Panc1 (cell line): ENCODE measurements at places on chromosomes 7 and 10. TPM values are rescaled to one million over a fixed set of nuclear protein-coding genes. Genes with fewer than 3 reads are reported as not detected.

The ADAM8 gene
- total RNA-seq = 3.7 TPM

The SVOPL gene
- total RNA-seq = not detected

The POMZP3 gene
- total RNA-seq = 21.8 TPM

The CLDN4 gene
- total RNA-seq = 295 TPM

The STEAP4 gene
- 0.10 TPM for total RNA-seq

The OR2A42 gene
- total RNA-seq = not detected

The WEE2 gene
- total RNA-seq = not detected

GRCh38 chr7:132077971-132078685 lies 498.1 kb downstream of the PLXNA4 start:
- no peak for DNase-seq

- DNase-seq = no peak
Observed at GRCh38 chr10:92278996-92279696, 11.7 kb downstream of the CPEB3 start.

DNA sequence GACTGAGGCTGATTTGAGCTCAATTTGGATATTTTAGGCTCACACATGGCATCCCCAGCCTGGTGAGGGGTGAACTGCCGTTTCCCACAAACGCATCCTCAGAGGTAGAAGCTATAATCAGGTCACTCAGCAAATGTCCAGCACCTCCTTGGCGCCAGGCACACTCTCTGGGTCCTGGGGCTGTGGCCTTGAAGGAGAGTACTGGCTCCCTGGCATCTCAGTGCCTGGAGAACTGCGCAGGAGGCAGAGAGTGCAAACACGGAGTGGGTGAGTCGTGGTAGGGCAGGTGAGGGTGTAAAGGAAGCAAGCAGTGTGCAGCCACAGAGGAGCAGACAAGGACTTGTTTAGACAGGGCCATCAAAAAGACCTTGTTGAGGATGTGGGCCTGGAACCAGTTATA lies 224.0 kb upstream of the ZNF32 start:
- no peak for DNase-seq

DNA sequence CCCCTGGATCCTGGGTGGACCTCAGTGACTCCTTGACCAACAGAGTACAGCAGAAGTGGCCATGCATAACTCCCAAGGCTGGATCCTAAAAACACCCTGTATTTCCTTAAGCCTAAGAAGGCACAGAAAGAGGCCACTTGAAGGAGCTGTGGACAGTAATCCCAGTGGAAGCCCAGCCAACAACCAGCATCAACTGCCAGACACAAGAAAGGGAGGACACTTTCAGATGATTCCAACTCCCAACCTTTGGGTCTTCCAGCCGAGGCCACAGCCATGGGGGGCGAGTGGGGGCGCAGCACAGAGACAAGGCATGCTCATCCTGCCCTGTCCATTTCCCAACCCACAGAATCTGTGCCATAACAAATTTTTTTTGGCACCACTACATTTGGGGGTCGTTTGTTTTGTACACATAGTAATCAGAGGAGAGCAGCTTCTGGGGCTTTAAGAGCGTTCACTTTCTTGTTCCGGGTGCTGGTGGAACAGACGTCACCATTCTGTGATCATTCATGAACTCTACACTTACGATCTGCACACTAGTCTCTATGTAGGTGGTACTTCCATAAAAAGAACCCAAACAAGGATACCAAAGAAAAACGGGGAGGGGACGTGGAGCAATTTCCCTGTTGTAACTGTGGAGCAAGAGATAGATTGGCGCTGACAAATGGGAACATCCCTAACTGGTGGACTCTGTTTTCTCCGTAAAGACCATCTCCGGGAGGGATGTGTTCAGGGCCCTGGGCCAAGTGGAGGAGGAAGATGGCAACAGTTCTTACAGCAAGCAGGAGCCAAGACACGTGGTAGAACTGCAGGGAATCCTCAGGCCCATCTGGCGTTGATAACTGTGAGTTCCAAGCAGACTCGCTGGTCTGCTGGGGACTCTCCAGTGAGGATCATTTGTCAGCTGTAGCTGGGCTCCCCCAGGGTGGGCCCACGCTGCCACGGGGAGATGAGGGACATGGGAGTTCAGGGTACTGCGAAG lies 6.0 kb upstream of the SLC29A3 start:
- no peak for DNase-seq

DNA sequence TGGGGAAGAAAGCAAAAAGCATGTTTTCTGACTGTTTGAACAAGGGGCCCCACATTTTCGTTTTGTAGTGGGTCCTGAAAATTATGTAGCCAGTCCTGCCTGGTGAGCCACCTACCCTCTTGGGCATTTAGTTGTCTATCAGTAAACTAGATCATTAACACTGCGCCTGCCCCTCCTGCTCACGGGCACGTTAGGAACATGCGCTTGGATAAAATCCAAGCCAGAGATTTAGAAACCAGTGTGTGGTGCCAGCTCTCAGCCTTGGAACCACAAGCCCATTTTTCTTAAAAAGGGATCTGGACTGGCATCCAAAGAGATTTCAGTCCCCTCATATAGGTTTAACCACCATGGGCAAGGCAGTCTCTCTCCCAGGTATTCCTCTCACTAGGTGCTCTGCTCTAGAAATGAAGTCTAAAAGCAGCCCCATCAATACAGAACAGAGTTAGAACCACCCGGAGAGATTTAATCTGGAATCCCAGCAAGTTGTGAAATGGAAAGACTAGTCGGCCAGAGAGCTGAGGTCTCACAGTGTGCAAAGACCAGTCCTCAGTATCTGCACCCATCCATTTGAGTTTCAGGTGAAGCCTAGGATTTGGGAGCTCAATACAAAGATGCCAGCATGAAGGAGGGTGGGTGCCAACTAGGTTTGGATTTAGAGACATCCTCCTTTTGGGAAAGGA lies 123.9 kb upstream of the TCF7L2 start:
- no peak for DNase-seq

DNA sequence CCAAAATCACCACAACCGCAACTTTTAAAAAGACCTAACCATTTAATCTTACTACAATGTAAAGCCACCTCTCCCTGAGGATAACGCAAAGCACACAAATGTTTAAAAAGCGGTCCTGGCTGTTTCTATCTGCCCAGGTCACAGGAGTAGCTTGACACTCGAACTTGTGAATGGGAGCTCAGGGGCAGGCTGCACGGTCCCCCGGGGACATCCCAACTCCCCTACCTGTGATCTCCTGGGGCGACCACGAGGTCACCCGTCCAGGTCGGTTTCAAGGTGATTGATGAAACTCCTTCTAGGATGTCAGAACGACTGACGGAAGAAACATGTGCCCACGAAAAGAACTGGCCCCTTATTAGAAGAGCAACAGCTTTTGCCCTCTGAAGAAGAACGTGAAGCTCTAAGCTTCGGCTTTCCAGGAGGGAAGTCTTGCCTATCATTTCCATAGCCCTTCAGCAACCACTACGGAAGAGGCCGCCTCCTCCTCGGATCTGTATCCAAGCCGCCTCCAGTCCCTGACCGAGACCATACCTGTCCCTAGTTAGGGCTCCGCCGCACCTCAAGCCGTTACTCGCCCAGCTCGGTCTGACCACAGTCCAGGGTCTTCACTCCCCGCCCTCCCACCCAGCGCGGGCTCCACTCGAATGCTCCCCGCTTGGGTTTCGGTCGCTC lies 459 bp downstream of the CYCS start:
- no peak for DNase-seq

- DNase-seq = no peak
Observed at GRCh38 chr10:96325719-96326373, 21.6 kb downstream of the DNTT start.

- no peak for DNase-seq
Observed at GRCh38 chr10:78768876-78769275, 299.9 kb upstream of the ZMIZ1 start.

- no peak for DNase-seq
Observed at GRCh38 chr10:30028738-30029030, 30.7 kb downstream of the JCAD start.

- no peak for DNase-seq
Observed at GRCh38 chr10:35532141-35532540, 73.0 kb upstream of the GJD4 start.

DNA sequence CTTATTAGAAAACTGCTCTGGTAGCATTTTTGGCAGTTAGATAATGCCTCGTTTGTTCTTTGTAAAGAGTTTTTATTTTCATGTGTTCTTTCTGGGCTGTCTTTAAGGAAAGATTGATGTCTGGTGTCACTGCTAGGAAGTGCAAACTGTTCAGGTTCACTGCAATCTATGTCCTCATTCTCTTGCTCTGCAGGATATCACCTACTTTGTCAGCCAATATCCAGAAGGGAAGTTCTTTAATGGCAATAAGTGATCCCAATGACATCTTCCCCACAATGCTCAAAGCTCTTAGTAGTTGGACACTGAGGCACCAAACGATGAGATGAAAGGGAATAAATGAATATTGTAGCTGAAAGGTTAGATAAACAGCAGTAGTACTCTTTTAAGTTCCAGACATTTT lies 115.1 kb downstream of the AGMO start:
- no peak for DNase-seq

DNA sequence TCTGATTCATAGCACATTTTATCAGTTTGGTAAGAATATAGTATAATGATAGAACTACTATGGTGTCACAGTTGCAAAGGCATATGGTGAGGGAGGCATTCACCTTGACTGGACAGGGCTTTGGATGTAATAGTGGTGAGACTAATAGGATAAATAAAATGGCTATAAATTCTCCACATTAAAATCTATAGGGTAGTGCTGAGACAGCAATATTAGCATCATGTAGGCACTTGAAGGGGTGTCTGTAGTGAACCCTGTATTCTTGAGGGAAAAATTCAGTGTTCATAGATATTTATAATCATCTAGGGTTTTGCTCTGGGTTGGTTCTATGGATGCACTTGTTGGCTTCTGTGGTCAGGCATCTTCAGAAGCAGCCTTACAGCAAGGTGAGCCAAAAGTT lies 59.3 kb upstream of the ICA1 start:
- DNase-seq = no peak

DNA sequence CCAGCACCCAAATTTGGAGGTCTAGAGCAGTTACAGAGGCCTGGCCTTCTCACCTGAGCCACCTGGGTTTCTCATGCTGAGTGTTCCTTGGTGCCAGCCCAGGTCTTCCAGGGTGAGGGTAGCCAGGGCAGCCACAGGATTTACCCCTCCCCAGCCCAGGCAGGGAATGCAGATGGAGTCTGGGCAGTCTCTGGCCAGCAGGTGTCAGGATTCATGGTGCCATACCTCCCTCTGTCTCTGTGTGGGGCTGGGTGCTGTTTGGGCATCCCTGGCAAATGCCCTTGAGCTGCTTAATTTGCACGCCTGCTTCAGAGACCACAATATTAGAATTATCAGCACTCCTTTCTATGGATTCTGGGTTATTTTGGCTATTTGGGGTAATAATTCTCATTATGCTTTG lies 246.7 kb downstream of the GFRA1 start:
- DNase-seq = no peak
